Mesangial cell (primary cell): ENCODE measurements at places on chromosomes 16 and 17. TPM values are rescaled to one million over a fixed set of nuclear protein-coding genes. Genes with fewer than 3 reads are reported as not detected.

Gene MFAP4
- 0.33 and 17.1 TPM in 2 replicates for total RNA-seq

Gene ACSM3
- 2.9 and 13.4 TPM in 2 replicates for total RNA-seq

Gene CIITA
- 0.13 TPM in 1 of 2 replicates, not detected in the other for total RNA-seq

Gene LGALS9C
- not detected in 2 replicates for total RNA-seq

Gene TMIGD1
- total RNA-seq, result not detected in 2 replicates

Gene MBTPS1
- 61.9 and 85.7 TPM in 2 replicates for total RNA-seq

Gene PPY
- total RNA-seq, result not detected in 2 replicates

Gene EVPL
- 11.7 and 21.4 TPM in 2 replicates for total RNA-seq

Gene RNPS1
- 152 and 250 TPM in 2 replicates for total RNA-seq

Gene TBC1D28
- not detected in 2 replicates for total RNA-seq

Gene HIC1
- 17.3 and 22.1 TPM in 2 replicates for total RNA-seq

Gene PRSS33
- not detected in 2 replicates for total RNA-seq

Gene KRT33B
- not detected in 2 replicates for total RNA-seq

Gene GFOD2
- 14.3 and 16.0 TPM in 2 replicates for total RNA-seq

Gene TCAP
- 0.16 and 0.25 TPM in 2 replicates for total RNA-seq

Gene MILR1
- total RNA-seq, result not detected in 2 replicates
